ENCODE measurements at places on chromosomes 3 and 15.

DNA sequence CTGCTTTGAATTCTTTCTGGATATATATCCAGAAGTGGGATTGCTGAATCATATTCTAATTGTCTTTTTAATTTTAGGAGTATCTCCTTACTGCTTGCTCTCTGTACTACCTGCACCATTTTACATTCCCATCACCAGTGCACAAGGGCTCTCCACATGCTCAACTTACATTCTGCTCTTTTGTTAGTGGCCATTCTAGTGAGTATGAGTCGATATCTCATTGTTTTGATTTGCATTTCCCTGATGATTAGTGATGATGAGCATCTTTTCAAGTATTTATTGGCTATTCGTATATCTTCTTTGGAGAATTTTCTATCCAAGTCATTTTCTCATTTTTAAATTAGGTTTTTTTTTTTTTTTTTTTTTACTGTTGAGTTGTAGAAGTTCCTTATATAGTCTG, 29.5 kb downstream of the PFN2 start:
- DNase-seq = no peak

DNA sequence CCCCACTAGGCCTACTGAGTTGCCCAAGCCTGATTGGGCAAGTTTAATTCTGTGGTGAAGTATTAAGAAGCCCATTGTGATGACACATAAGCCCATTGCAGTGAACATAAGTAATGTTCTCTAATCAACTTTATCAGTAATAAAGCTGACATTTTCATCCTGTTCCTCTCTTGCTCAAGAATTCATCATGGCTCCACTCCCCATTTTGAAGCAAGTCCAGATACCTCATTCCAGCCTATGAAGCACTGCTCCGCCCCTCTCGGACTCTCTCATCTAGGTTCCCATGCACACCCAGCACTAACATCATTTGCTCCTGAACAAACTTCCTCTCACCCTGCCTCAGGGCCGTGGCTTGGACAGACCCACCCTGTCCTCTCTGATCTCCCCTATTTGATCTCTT, 10.5 kb downstream of the SHF start:
- DNase-seq = no peak

DNA sequence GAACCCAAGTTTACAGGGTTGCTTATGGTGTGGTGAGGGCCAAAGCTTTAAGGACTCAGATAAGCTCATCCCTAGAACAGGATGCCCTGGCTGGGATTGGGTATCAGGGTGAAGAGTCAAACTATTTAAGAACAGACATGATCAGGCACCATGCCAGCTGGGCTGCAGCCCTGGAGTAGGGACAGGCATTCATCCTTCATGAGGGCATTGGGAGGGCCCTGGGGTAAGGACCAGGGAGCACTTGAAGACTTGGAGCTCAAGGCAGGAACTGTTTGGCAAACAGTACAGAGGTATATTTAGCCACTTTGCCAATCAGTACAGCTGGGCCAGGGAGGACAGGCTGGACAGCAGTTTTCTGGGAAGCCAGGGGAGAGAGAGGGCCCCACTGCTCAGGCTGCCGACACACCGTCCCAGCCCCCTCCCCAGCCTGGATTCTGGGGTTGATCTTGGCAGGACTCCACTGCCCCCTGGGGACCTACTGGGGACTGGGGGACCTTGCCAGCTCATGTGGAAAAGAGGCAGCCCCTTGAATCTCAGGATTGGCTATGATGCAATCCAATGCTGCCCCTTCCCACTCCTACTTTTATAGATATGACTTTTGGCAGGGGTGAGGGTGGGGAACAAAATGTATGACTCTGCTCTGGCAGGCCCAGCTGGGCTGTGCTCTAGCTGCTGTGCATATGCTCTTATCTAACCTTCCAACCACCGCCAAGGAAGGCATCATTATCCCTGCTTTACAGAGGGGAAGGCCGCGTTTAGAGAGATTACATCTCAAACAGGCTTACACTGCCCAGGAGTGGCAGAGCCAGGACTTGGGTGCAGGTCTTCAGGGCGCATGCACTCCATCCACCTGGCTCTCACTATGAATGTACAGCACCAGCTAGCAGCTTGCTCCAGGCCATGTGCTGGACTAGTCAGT, 2.3 kb downstream of the PLA2G4E start:
- no peak for DNase-seq

GRCh38 chr3:14371573-14372474, 30.6 kb upstream of the SLC6A6 start:
- DNase-seq = peak; percentile 11

DNA sequence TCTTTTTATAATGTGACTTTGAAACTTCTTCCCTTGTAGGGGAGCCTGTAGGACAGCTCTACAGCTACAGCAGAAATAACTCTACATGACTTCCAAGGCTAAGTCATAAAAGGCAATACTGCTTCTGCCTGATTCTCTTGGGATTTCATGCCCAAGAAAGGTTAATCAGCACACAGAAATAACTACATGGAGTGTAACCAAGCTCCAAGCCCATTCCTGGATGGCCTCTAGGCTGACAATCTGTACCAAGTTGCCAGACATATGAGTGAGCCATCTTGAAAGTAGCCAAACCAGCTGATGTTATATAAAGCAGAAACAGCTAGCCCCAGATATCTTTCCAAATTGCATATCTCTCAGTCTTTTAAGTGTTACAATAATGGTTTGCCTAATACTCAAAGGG, 75.8 kb upstream of the OSTN start:
- no peak for DNase-seq

Data from activated CD8-positive, alpha-beta T cell treated with anti-CD3 and anti-CD28 coated beads for 36 hours (primary cell).